Stimulated activated CD4-positive, alpha-beta T cell treated with anti-CD3 and anti-CD28 coated beads, TNF-alpha, amount 100 ng/mL, for 1 hour (primary cell): ENCODE measurements at places on chromosomes 6 and 20.
A peak's percentile ranks its signal among the peaks of the same experiment; 100 is the strongest.

DNA sequence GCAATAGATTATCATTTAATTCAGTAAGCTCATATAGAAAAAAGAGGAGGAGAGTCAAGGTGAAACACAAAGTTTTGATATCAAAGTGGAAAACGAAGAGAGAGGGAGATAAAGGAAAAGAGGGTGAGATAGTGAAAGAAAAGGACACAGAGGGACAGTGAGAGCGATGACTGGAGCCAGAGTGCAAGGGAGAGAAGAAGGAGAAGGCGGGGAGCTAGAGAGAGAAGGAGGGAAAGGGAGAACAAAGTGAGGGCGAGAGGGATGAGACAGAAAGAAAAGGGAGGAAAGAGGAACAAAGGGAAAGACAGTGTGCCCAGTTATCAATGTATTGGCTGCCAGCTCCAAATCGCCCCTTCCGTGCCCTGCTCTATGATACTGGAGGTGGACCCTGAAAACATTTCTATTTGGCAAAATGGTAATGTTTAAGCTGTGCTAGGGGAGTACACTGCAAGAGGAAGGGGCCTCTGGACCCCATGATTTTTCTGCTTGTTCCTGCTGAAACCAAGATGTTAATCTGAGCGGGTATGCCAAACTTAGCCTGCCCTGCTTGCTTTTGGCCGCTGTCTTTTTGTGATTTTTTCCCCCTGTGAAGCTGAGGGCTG lies 27.8 kb downstream of the GPX5 start:
- no peak for DNase-seq

- no peak for DNase-seq
Observed at GRCh38 chr20:6008254-6008653, 45.6 kb downstream of the LRRN4 start.

DNA sequence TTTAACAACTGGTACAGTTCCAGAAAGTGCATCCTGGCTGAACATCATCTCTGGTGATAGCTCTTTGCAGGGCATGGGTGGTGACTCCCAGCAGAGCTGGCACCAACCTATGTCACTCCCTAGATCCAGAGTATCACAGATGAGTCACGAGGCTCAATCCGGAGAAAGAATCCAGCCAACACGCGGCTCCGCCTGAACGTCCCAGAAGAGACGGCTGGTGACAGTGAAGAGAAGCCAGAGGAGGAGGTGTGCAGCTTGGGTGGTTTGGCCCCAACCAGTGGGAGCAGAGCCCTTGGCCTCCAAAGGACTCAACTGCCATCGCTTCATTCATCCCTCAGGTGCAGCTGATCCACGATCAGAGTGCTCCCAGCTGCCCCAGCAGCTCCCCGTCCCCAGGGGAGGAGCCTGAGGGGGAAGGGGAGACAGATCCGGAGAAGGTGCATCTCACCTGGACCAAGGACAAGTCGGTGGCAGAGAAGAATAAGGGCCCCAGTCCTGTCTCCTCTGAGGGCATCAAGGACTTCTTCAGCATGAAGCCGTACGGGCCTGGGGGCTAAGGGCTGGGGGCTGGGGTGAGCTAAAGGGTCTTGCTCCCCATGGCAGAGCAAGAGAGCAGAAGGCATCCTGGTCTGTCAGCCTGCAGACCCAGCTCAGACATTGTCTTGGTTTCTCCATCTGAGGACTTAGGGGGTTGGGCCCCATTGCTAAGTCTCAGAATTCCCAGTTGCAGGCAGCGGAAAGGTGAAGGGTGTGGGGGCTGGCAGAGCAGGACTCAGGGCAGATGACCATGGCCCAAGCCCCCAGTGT lies 27.2 kb downstream of the SLC12A5 start:
- no peak for DNase-seq

- DNase-seq, result peak; percentile 7
Observed at GRCh38 chr20:39268981-39269461, 306.9 kb downstream of the DHX35 start.

GRCh38 chr6:100246206-100246605 lies 218.5 kb downstream of the SIM1 start:
- no peak for DNase-seq

DNA sequence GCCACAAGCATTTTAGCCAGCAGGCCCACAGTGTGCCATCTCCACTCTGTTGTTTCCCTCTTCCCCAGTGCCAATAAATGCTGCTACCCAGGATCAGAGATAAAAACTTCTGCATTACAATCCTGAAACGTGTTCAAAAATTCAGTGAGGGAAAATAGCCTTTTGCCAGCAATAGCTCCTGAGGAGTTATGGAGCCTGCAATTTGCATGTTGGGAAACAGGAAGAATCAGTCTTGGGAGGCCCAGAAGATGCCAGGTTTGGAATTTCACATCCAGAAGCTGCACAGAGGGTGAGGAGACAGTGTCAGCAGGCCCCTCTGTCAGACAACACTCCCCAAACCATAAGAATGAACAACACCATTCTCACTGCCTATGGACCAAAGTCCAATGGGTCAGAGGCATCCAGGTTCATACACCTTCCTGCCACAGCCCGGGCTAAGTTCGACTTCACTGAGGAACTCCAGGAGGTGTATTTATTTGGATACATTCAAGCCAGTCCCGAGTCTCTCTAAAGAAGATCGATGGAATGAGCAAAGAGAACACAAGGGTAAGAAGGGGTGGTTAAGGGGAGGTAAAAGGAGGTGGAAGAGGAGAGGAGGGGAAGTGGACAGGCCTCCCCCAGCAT lies 20.8 kb downstream of the RRBP1 start:
- DNase-seq, result no peak

DNA sequence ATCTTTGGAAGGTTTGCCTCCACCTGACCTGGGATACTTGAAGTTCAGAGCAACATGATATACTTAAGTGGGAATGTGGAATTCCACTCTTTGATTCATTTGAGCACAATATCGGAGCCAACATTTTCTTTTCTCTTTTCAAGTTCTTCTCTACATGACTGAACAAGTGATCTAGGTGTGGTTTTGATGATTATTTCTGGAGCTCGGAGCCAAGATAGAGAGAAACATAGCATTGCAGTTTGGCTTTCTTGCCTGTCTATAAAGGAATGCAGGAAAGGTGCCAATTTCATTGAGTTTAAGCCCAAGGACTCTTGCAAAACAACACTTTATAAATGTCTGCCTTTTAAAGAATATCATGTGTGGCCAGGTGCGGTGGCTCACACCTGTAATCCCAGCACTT lies 124.2 kb upstream of the FAM83B start:
- no peak for DNase-seq

DNA sequence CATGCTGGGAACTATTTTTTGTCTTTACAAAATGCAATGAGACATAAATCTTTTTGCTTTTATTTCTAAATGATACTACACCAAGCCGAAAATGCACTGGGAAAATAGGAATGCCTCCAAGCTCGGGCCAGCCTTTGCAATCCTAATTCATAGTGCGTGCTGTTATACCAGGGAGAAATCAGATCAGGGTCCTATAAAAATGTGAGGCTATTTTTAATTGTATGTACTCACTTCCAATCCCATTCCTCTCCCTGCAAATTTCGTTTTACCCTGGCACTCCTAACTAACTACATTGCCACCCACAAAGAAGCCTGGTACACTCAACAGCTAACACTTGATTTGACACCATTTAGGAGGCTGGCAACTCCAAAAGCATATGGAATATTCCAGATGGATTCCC lies 350.6 kb upstream of the ZFP64 start:
- DNase-seq, result no peak
